ENCODE measurements at places on chromosomes 16 and 17.

DNA sequence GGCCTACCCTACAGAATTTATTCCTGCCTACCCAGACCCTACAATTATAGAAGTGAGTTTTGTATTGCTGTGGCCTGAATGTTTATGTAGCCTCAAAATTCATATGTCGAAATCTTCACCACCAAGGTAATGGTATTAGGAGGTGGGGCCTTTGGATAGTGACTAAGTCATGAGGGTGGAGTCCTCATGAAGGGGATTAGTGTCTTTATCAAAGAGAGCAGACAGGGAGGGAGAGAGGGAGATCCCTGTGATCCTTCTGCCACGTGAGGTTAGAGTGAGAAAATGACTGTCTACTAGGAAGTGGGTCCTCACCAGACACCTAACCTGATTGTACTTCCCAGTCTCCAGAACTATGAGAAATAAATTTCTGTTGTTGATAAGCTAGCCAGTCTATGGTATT, 981 bp upstream of the DUXB start:
- DNase-seq, result no peak

- no peak for DNase-seq
These were observed 208.8 kb downstream of the HAPSTR1 start for GRCh38 chr16:9300252-9300651.

DNA sequence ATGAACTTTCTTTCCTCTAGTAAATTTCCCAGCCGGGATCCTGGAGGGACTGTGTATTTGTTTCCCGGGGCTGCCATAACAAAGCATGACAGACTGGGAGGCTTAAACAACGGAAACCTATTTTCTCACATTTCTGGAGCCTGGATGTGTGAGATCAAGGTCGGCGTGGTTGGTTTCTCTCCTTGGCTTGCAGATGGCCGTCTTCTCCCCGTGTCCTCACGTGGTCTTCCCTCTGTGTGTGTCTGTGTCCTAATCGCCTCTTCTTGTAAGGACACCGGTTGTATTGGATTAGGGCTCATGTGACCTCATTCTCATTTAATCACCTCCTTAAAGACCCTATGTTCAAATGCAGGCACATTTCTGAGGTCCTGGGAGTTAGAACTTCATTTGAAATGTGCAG, 22.0 kb upstream of the USP10 start:
- no peak for DNase-seq

GRCh38 chr17:44552361-44552760, 4.9 kb upstream of the FZD2 start:
- DNase-seq, result no peak

- no peak for DNase-seq
These were observed 14.7 kb upstream of the MPRIP start for GRCh38 chr17:17027442-17028058.

DNA sequence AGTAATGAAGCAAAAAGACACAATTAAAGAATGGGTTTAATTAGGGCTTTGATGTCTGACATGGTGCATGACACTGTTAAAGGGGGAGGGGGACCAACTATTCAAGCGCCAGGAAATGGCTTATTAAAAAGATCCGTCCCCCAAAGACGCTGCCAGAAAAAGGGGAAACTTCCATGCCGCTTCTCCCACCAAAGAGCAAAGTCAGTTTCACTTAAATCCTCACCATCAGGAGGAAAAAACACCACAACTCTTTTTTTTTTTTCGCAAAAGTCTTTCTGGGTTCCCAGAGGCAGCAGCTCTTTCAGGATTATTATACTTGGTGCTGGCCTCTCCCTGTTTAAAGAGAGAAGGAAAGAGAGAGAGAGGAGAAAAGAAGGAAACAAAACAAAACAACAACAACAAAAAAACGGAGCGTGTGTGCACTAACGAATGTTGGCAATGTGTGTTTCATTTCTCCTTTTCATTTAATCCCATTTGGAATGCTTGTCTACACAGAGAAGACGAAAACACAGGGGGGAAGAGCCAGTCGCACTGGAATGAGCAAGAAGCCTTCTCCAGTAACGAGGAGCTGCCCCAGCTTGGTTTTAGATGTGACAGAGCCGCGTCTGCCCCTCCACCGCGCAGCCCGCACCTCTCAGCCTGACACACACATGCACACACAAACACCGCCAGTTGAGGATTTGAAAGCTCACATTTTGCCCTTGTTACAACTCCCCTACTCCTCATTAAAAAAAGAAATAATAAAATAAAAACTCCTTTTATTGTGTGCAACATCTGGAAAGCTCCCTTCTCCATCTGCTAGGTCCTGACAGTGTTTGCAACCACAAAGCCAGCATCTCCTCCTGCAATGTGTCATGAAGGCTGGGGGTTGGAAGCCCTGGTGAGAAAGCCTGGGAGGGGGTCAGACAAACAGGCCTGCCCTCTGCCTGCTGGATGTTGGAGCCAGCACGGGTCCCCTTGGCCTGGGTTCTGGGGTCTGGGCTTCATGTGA, 32.7 kb upstream of the AXIN2 start:
- DNase-seq, result no peak

GRCh38 chr16:50635505-50636392, 45.4 kb downstream of the SNX20 start:
- DNase-seq, result no peak

DNA sequence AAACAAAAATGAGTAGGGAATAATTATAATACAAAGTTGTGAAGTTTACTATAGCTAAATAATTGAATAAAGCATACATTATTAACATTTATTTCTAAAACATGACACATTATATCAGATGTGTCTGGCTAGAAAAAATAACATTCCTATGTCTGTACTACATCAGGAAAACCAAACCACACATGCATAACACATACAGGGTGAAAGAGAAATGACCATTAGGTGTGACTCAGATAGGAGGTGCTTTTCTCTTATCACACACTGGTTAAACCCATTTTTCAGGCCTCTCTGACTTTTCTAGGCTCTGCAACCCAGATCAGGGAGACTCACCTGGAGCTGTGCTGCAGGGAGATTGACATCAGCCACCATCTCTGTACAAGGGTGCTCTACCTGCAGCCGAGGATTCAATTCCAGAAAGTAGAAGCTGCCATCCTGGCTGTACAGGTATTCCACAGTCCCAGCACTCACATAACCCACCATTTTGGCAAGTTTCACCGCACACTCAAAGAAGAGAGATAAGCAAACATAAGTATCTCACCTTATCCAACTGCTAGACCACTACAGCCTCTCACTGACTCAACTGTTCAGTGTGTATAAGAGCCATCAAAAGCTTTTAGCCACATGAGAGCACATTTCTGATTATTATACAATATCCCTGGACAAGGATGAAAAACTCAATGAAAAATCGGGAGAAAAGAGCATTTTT, 116.6 kb upstream of the C17orf78 start:
- no peak for DNase-seq

- DNase-seq, result no peak
These were observed 942 bp downstream of the LDAF1 start for GRCh38 chr16:21159281-21159951.

GRCh38 chr16:455453-455852, 30.0 kb downstream of the RAB11FIP3 start:
- no peak for DNase-seq

GRCh38 chr17:61260071-61260797, 139.4 kb upstream of the TBX2 start:
- DNase-seq, result no peak

GRCh38 chr17:27457731-27458523, 1.7 kb downstream of the KSR1 start:
- DNase-seq, result peak; percentile 28

DNA sequence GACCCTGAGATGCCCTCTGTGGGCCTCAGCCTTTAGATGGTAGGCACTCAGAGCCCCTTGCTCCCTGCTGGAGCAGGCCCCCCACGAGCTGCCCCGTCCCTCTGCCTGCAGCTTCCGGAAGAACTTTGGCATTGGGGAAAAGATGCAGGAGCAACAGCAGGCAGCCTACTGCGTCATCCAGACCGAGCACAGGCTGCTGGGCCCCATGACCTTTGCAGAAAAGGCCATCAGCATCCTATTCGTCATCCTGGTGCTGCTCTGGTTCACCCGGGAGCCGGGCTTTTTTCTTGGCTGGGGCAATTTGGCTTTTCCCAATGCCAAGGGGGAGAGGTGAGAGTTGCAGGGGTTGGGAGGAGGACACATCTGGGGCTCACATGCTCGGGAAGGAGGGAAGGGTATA, 12.7 kb upstream of the FOXN1 start:
- no peak for DNase-seq

- DNase-seq, result no peak
These were observed 4.4 kb downstream of the KRT27 start for GRCh38 chr17:40777971-40778370.

DNA sequence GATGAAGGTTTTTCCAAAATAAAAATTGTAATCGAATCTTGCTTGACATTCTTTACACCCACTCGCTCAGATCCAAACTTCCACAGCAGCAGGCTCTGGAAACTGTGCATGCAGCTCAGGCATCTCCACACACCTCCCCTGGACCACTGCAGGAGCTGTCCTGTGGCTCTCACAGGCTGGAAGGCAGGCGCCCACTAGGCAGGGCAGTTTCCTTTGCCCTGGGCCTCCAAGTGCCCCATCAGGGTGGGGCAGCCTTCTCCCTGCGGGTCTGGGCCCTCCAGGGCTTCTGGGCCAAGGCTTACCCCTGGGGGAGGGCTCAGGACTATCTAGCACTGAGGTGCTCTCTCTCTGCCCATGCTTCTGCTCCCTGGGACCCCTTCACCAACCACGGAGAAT, 114.5 kb upstream of the RPL38 start:
- no peak for DNase-seq

- DNase-seq, result no peak
These were observed 13.6 kb upstream of the GGA2 start for GRCh38 chr16:23523876-23524385.

DNA sequence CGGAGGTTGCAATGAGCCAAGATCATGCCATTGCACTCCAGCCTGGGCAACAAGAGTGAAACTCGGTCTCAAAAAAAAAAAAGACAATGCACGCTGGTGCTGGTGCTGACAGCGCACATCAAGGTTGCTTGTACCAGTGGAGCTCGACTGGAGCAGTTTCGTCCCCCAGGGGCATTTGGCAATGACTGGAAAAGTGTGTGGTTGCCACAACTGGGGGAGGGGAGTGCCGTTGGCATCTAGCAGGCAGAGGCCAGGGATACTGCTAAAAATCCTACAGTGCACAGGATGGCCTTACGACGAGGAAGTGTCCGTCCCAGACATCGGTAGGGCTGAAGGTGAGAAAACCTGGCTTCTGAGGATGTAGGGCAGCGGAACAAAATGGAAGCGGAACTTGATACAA, 2.4 kb downstream of the MEAK7 start:
- no peak for DNase-seq

- DNase-seq, result no peak
These were observed 673.6 kb upstream of the CDH8 start for GRCh38 chr16:62709794-62710193.

DNA sequence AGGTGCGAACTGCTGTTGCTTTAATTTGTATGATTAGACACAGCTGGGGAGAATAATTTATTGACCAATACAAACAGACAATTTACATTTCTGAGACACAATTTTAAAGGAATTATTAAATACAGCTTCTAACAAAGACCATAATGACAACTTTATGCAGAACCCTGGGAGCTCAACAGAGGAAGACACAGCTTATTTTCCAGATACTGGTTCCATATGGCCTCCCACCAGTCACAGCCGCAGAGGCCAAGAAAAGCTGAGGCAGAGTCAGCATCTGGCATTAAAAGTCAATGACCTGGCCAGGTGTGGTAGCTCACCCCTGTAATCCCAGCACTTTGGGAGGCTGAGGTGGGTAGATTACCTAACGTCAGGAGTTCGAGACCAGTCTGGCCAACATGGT, 66.1 kb upstream of the BCAR1 start:
- no peak for DNase-seq

DNA sequence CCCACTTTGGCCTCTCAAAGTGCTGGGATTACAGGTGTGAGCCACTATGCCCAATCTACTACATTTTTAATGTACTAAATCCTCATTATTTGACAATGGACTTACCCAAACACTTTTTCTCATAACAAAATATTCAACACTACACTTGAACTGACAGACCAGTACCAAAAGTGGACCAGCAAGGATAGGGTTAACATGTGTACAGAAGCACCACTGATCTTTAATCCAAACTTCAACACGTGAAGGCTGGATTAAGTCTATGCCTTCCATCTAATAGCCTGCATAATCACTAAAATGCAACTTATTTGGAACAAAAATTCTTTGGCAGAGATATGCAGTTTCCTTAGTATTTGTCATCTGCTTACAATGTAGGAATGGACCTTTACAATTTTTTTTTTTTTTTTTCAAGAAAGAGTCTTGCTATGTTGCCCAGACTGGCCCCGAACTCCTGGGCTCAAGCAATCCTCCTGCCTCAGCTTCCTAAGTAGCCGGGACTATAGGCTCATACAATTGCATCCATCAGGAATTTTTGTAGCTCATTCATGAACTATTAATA, 60.0 kb upstream of the BCAR1 start:
- no peak for DNase-seq

DNA sequence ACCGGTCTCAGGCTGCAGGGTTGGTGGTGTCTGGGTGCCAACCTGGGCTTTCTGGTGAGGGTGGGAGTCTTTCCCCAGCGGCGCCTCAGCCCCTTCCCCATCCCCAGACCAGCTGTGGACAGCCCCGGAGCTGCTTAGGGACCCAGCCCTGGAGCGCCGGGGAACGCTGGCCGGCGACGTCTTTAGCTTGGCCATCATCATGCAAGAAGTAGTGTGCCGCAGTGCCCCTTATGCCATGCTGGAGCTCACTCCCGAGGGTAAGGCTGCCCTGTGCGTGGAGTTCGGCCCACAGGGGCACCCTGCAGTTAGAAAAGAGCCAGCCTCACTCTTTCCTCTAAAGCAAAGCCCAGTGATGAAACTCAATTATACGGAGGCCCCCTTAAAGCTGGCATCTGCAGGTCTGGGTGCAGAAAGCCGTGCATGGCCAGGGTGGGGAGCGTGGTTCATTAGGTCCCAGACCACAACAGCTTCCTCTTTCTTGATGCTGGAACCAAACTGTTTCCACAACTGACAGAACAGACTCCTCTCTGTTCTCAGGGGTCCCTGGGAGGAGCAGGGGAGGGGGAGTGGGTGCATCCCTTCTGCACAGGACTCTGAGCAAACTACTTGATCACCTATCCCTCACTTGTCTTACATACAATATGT, 10.7 kb downstream of the GUCY2D start:
- no peak for DNase-seq

DNA sequence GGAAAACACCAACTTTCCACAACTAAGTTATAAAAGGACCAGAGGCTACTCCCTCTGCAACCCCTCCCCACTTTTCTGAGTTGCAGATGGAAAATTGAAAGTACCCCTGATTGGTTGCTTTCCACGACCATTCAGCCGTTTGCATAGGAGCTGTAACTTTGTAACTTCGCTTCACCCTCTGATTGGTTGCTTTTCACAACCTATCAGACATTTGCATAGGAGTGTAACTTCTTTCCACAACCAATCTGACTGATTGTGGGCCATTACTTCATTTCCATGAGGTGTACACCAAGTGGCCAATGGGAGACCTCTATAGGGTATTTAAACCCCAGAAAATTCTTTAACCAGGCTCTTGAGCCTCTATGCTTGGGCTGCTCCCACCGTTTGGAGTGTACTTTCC, 644.1 kb downstream of the WWOX start:
- no peak for DNase-seq

GRCh38 chr17:82301916-82302567, 15.4 kb downstream of the CD7 start:
- no peak for DNase-seq

Measured in hypothalamus (tissue), 51 donors.